ENCODE measurements at places on chromosomes 6 and 20.
A peak's percentile ranks its signal among the peaks of the same experiment; 100 is the strongest.

DNA sequence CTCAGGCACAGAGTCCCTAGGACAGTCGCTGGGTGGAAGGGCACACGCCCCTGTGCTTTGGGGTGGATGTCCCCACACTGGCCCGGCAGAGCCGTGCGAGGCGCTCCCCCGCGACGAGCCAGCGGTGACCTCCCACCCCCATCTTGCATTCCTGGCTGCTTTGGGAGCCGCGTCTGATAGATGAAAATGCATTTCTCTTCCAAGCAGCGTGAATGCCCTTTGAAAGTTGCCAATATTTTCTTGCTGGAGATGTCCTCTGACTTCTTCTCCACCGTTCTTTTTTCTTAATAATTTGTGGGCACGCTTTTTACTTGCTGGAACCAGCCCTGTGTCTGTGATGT lies 29.9 kb downstream of the COL20A1 start:
- no peak for DNase-seq

DNA sequence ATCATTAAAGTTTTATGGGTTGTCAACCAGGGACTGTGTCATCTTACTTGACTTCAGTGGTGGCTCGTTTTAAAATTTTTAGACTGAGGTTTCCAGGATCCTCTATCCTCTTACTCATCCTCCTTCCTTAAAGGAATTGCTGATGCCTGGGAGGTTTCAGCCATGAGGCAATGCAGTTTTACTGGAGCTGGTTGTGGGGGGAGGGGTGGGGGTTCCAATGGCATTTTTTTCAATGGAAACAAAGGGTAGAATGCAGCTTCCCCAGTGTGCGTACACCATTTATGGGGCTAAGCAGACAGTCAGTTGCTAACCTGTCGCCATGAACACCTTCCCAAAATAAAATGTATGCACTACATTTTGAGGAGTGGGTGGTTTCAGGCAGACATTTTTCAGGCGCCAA lies 88.0 kb downstream of the METTL24 start:
- no peak for DNase-seq

GRCh38 chr6:36839749-36840431 lies 646 bp upstream of the CPNE5 start:
- DNase-seq = peak; percentile 44

DNA sequence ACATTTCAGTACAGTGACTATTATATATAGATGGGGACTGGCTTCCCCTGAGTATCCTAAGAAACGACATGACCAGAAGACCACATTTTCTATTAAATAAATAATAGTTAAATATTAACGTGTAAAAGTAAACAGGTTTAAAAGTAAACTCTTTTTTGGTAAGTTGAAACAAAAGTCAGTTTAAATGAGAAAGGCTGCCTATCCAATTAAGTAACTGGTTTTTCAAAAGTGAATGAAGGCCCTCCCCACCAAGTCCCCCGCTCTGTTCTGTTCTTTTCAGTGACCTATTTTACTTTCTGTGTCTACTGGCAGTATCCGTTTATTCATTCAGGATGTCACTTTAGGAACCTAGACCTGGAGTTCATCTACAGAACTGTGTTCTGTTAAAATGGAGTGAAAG lies 32.0 kb downstream of the QKI start:
- no peak for DNase-seq

DNA sequence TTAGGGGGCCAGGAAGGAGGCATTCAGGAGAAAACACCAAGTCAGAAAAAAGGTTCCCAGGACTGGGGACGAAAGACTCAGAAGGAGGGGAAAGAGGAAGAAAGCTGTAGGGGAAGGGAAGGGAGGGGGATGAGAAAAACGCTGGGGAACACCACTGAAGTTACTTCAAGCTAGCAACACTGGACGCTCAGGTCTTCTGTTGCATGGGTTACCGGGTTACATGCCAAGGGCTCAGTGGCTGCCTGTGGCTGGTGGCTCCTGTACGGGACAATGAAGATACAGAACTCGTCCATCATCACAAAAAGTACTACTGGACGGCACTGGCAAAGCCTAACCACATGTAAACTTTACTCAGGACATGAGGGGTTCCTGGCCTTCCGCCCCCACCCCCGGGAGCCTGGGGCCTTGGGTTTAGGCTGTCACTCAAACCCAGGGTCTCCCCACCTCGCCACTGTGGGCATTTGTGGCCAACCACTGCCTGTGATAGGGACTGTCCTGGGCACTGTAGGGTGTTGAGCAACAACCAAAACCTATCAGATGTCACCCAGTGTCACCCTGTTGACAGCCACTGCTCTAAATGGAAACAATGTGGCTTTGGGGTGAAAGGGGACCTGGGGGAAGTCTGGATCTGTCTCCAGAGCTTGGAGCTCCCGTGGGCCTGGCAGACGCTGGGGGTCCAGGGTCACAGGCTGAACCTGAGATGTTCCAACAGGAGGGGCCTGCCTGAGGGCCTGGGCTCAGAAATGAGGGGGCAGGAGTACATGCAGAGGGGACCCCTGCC lies 40.3 kb upstream of the CD93 start:
- peak; percentile 29 for DNase-seq

DNA sequence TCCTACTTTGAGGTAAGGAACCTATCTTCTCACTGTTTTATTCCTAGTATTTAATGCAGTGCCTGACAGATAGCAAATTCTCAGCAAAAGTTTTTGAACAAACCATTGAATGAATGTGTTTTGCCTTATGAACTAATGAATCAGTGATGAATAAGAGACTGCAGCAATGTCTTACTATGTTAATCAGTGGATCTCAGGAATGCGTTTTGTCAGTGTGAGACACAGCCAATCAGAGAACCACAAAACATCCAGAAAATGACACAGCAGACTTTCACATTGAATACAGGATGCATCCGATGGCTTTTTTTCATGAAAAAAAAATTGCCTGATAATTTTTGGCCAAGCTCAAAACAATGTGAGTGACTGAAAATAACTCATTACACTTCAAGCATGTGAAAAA lies 270.5 kb downstream of the BMP2 start:
- DNase-seq = no peak

GRCh38 chr6:6656287-6656686 lies 67.8 kb downstream of the LY86 start:
- DNase-seq = peak; percentile 72

GRCh38 chr20:16947479-16947878 lies 199.3 kb downstream of the OTOR start:
- no peak for DNase-seq

Data from activated CD4-positive, alpha-beta T cell treated with anti-CD3 and anti-CD28 coated beads, Interleukin-10, Interleukin-2, amounts not matched to agents 100 ng/mL and 50 ng/mL, durations not matched to agents 16 hours and 8 hours (primary cell).